ENCODE measurements at places on chromosomes 3 and 15.

DNA sequence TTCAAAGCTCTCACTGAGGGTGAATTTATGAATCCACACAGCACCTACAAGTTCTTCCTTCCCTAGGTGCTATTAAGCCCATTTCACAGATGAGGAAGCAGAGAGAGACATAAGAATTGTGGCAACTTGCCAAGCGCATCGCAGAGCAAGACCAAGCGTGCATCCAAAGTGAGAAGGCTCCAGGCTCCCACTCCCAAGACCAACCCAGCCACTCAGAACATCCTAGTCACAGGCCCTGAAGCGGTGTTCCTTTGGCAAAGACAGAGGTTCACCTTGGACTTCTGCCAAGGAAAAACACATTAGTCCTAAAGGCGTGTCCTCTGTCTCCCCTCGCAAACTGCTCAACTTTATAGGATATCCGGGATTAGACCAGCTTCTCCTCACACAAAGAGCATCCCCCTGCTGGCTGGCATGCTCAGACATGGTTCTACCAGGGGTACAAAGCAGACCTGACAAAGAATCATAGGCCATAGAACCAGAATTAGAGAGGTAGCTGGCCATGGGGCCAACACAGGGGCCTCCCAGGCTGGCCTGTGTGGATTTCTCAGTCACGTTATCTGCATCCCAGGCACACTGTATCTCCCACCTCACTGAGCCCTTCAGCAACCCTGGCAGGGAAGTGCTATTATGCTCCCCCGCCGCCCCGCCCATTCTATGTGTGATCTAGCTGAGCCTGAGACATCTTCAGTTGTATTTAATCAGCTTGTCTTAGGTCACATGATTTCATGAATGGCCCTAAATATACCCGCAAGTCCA lies 160.2 kb downstream of the FOXP1 start:
- no peak for DNase-seq

- DNase-seq, result no peak
Observed at GRCh38 chr15:70382762-70383458, 285.2 kb upstream of the TLE3 start.

DNA sequence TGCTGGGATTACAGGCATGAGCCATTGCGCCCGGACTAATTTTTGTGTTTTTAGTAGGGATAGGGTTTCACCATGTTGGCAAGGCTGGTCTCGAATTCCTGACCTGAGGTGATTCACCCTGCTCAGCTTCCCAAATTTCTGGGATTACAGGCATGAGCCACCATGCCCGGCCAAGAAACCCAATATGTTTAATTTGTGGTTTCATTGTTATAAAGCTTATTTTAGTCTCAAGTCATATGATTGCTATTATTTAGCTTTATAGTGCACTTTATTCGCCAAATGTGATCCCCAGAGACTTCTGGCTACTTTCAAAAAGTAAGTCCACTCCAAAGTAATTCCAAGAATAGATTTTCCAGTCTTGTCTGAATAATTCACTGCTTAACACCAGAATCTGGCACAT lies 19.3 kb upstream of the SLC4A7 start:
- no peak for DNase-seq

DNA sequence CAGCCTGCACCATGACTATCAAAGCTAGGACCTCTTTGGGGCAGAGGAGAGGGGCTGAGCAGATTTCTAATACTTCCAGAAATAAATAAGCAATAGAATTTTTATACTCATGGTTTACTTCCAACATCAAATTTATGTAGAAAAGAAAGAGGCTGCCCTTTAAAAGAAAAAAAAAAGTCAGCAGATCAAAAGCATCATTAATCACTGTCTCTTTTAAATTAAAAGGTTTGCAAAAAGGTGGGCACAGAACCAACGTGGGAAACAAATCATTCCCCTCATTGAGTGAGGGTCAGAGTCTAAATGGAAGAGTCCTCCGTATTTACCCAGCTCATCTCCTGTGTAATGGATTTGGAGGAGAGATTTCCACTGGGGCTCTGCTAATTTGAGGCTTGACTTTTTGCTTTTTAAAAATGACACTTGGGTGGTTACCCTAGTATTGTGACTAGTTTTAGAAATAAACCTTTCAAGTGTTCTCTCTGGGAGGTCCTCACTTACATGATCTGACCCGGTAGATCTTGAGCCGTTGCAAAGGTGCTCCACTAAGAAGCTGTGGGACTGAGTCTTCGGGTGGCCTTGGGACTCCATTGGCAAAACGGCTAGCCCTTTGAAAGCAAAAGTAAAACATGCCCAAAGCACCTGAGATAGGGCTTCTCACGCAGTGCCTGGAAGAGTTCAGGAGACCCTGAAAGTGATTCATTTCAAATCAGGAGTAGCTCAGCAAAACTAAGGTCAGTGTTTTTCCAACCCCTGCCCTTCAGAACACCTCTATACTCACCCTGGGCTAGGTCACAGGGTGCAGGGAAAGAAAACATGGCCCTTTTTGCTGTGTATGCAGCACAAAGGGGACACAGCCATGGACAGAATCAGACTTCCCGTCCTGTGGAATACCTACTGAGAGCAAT lies 320.9 kb downstream of the FOXP1 start:
- no peak for DNase-seq

DNA sequence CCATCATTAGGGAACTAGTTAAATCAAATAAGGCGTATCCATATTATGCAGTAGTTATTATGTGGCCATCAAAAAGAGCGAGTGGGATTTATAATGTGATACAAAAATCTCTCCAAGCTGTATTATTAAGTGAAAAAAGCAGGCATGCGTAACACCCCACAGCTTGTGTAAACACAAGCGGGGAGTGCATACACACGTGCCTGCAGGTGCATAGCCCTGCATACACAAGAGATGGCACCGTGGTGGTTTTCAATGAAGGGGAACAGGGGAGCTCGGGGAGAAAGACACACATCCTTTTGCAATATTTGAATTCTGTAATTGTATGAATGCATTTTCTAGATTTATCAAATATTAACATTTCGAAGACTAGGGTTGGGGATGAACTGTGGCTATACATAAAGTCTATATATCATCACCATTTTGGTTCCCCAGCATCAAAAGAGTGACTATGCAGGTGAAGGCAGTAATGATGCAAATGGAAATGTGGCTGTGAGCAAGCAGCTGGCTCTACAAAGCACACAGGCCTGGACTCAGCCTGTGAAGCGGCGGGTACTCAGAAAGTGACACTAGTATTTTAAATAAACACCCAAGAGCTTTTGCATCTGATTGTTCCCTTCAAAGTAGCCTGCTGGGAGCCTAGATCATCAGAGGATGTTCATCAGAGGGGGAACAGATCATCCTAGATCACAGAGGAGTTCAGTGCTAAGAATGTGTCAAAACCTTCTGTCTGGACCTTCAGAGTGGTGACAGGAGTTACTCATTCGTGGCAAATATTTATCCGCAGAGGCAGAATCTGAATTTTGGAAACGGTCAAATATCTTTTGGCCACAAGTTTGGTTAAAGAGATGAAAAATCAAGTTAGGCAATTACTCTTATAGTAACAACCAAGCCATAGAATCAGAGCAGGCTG lies 9.4 kb upstream of the KIF7 start:
- DNase-seq, result no peak

- no peak for DNase-seq
Observed at GRCh38 chr15:65392368-65392767, 14.6 kb upstream of the IGDCC3 start.

- DNase-seq, result no peak
Observed at GRCh38 chr15:25137013-25137412, 182.2 kb downstream of the SNRPN start.

- DNase-seq, result no peak
Observed at GRCh38 chr15:71437404-71437803, 322.1 kb downstream of the THSD4 start.

DNA sequence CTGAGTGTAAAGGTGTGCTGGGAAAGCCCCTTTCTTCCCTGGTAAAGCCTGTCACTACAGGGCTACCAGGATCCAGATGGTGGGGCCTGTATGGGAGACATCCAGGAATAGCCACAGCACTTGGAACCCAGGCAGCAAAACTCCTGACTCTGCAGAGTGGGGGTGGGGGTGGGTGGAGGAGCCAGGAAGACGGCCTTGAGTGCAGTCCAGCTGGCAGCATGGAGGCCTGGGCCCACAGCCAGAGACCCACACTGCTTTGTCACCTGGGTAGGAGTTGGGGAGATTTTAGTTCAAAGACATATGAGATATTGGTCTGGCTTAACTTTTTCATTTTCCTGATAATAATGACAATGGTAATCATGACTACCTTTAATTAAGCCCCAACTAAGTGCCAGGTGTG lies 116.7 kb upstream of the MRPS22 start:
- no peak for DNase-seq

GRCh38 chr3:80238606-80239005 lies 470.8 kb upstream of the ROBO1 start:
- no peak for DNase-seq

DNA sequence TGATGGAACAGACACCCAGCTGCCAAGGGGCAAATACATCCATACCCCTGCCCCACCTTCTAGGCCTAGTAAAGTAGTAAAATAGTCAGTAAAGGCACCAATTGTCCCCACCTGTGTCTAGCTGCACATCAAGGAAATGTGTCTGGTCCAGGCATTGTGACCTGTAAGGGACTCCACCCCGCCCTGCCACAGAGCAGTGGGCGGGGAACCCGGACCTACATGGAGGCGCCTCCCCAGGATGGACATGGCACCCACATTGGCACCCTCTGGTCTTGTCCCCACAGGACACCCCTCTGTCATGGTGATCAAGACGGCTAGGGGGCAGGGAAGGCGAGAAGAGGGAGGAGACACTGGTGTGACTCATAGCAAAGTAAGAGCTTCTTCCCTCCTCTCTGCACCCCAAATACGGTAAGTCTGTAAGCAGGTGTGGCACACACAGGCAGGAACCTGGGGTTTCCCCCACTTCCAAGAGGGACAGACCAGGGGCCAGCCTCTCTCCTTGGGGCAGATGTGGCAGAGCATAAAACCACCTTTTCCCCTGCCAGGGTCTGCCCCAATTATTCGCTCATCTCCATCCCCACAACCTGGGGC lies 13.5 kb upstream of the LINGO1 start:
- DNase-seq, result no peak

- DNase-seq, result no peak
Observed at GRCh38 chr3:134445636-134446035, 40.1 kb downstream of the ANAPC13 start.

GRCh38 chr3:155083313-155083905 lies 3.3 kb downstream of the MME start:
- DNase-seq, result no peak

DNA sequence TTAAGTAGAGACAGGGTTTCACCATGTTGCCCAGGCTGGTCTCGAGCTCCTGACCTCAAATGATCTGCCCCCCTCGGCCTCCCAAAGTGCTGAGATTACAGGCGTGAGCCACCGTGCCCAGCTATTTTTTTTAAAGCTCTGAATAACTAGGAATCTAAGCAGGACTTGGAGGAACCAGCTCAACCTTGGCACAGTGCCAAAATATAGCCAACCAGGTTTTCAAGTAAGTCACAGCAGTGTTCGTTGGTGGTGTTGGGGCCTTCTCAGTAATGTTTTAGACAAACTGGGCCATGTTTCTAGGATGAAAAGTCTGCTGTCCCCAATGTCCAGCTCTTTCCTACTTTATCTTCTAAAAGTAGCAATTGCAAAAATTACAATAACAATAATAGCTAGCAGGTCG lies 6.4 kb upstream of the ADAM10 start:
- DNase-seq, result no peak

GRCh38 chr3:189848395-189849040 lies 217.3 kb downstream of the TP63 start:
- DNase-seq, result no peak

- DNase-seq, result no peak
Observed at GRCh38 chr15:22915866-22916515, 64.2 kb downstream of the CYFIP1 start.

DNA sequence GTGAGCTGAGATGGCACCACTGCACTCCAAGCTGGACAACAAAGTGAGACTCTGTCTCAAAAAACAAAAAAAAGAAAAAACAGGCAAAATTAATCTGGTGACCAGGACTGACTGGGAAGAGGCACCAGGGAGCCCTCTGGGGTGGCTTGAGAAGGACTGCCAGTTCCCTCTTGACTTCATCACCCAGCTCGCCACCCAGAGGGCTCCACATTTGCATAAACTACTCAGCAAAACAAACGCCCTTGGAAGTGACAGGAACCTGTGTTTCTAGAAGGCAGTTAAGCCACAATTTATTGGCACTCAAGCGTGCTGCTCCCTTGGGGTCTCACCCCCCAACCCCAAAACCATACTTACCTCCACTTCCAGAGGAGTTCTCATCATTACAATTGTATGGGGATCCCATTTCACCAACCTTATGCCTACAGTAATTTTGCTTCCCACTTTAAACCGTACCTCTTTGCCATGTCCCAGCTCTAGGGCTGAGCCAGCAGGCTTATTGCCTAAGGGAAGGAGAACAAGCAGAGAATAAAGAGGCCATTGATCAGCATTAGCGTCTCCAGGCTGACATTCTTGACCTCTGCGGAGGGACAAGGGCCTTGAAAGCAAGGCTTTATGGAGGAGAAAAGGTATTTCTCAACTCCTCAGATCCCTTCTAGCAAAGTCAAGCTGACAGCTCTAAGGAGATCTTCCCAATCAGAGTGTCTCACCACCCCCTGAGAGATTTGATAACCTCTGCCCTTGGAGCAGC lies 357.4 kb downstream of the SHQ1 start:
- peak; percentile 59 for DNase-seq

DNA sequence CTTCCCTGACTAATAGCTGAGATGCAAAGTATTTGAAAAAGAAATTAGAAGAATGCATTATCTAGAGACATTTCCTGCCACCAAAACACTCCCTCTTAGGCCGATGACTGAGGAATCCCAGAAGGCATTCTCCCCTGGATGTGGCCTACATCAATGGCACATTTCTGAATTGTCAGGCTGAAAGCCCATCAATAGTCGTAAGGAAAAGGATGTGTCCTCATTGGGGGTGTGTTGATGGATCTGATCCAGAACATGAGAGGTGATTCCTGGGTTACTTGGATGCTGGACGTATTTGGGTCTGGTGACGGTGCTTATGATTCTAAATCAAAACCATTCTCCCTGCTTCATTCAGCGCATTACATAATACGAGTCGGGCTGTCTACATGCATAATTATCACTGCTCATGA lies 216.9 kb upstream of the CDIN1 start:
- no peak for DNase-seq

- no peak for DNase-seq
Observed at GRCh38 chr3:55564726-55565125, 77.6 kb upstream of the WNT5A start.
